CD8-positive, alpha-beta memory T cell (primary cell): ENCODE measurements at places on chromosomes 7 and 10.

- H3K36me3 ChIP-seq, result no peaks in the 10 kb centered on the region
- no peak overlapping the region for H3K27ac ChIP-seq
- no peak overlapping the region for H3K4me3 ChIP-seq
- H3K27me3 ChIP-seq, result no peaks in the 10 kb centered on the region
- DNase-seq, result no peak
Observed at GRCh38 chr7:73768641-73769480, 1.2 kb downstream of the CLDN3 start.

GRCh38 chr10:21130683-21131442, 233.8 kb upstream of the NEBL start:
- no peaks in the 10 kb centered on the region for H3K4me1 ChIP-seq
- no peaks in the 10 kb centered on the region for H3K36me3 ChIP-seq
- no peaks in the 10 kb centered on the region for H3K27me3 ChIP-seq
- no peak overlapping the region for H3K27ac ChIP-seq
- H3K4me3 ChIP-seq, result no peak overlapping the region
- no peak for DNase-seq

- no peak overlapping the region for H3K27ac ChIP-seq
- H3K27me3 ChIP-seq, result no peaks in the 10 kb centered on the region
- no peak overlapping the region for H3K4me3 ChIP-seq
- no peaks in the 10 kb centered on the region for H3K36me3 ChIP-seq
- peaks cover 22% of the 10 kb centered on the region for H3K4me1 ChIP-seq
Observed at GRCh38 chr7:37097983-37098382, 350.7 kb downstream of the ELMO1 start.

- DNase-seq, result no peak
- peaks cover 67% of the 10 kb centered on the region for H3K36me3 ChIP-seq
- H3K27me3 ChIP-seq, result no peaks in the 10 kb centered on the region
- H3K4me1 ChIP-seq, result no peaks in the 10 kb centered on the region
- no peak overlapping the region for H3K27ac ChIP-seq
- H3K4me3 ChIP-seq, result no peak overlapping the region
Observed at GRCh38 chr7:107186240-107186639, 17.4 kb downstream of the HBP1 start.

- DNase-seq, result no peak
- H3K27ac ChIP-seq, result no peak overlapping the region
- H3K4me3 ChIP-seq, result no peak overlapping the region
- peaks cover 21% of the 10 kb centered on the region for H3K27me3 ChIP-seq
- no peaks in the 10 kb centered on the region for H3K4me1 ChIP-seq
Observed at GRCh38 chr10:49611816-49612512, 1.9 kb downstream of the SLC18A3 start.

DNA sequence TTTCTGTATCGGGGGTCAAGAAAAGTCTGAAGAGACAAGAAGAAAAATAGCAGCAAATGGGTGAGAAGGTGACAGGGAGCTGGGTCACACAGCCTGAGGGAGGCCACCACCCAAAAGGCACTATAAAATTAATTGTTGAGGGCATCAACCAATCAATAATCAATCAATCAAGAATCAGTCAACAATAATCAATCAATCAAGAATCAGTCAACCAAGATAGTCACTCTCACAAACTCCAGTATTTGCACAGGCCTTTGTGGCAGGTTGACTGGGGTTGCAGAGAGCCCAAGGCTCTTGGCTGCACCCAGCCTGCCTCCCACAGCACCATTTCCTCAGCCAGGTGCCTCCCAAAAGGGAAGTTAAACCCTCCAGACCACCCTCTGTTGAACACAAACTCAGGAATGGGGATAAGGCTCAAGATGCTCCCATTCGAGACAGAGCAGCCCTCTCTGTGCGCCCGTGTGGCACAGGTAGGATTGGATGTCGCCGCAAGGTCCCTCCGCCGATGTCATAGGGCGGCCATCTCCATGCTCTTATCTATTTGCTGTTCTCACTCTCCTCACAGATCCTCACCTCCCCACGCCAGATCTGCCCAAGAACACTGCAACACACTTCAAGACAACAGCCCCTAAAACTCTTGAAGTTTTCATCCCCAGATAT, 64.0 kb downstream of the TNS3 start:
- no peaks in the 10 kb centered on the region for H3K4me1 ChIP-seq
- no peaks in the 10 kb centered on the region for H3K27me3 ChIP-seq
- no peaks in the 10 kb centered on the region for H3K36me3 ChIP-seq
- DNase-seq, result no peak

GRCh38 chr10:124287791-124288190, 130.9 kb downstream of the OAT start:
- H3K27ac ChIP-seq, result no peak overlapping the region
- no peaks in the 10 kb centered on the region for H3K4me1 ChIP-seq
- DNase-seq, result no peak
- H3K4me3 ChIP-seq, result no peak overlapping the region
- no peaks in the 10 kb centered on the region for H3K27me3 ChIP-seq
- H3K36me3 ChIP-seq, result no peaks in the 10 kb centered on the region

DNA sequence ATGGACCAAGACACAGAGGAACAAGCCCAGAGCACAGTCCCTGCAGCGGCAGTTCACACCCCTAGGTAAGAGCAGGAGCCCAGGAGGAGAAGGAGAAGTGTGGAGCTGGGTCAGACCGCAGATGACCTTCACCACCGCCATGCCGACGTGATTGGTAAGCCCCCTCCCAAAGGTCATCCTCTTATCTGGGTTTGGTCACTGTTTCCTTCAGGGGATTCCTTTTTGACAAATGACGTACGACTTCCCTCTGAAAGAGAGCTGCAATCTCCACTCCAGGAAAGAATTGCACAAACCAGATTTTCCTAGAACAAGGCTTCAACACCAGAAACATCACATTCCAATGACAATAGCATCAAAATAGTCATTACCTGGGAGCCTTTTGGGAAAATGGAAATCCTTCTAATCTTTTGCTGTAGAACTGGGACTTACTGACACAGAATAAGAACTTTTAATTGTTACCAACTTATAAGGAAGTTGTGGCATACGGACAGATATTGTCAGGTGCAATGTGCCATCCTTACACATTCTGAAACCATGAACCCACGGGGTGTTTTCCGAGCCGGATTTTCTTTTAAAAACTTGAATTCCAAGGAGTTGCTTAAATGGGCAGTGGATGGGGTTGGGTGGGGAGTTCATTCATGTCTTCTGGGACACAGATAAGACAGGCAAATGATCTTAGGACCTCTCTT, 20.8 kb upstream of the ADAM12 start:
- H3K36me3 ChIP-seq, result no peaks in the 10 kb centered on the region
- no peak for DNase-seq
- H3K4me1 ChIP-seq, result no peaks in the 10 kb centered on the region
- H3K4me3 ChIP-seq, result no peak overlapping the region
- no peaks in the 10 kb centered on the region for H3K27me3 ChIP-seq
- no peak overlapping the region for H3K27ac ChIP-seq
